SJCRH30 (cell line): ENCODE measurements at places on chromosomes 5 and 9. TPM values are rescaled to one million over a fixed set of nuclear protein-coding genes. Genes with fewer than 3 reads are reported as not detected.

PTGDS gene
- total RNA-seq: not detected in 2 replicates

EIF4EBP3 gene
- 0.57 and 1.3 TPM in 2 replicates for total RNA-seq

IL4 gene
- total RNA-seq: not detected in 2 replicates

ARHGEF39 gene
- total RNA-seq: 10.5 and 11.9 TPM in 2 replicates

PDE8B gene
- total RNA-seq: 0.10 and 0.22 TPM in 2 replicates

PLCXD3 gene
- total RNA-seq: not detected in 2 replicates

CAVIN4 gene
- 5.4 and 7.1 TPM in 2 replicates for total RNA-seq

CAMK2A gene
- total RNA-seq: 0.41 and 0.42 TPM in 2 replicates

PCDH12 gene
- total RNA-seq: 0.25 and 0.42 TPM in 2 replicates

- DNase-seq: no peak
These were observed 127.5 kb upstream of the CCNG1 start for GRCh38 chr5:163309914-163310313.

GRCh38 chr5:132251220-132251725 is 6.2 kb upstream of the PDLIM4 start:
- DNase-seq: no peak

GRCh38 chr5:150616506-150616905 is 24.0 kb upstream of the SYNPO start:
- DNase-seq: no peak

DNA sequence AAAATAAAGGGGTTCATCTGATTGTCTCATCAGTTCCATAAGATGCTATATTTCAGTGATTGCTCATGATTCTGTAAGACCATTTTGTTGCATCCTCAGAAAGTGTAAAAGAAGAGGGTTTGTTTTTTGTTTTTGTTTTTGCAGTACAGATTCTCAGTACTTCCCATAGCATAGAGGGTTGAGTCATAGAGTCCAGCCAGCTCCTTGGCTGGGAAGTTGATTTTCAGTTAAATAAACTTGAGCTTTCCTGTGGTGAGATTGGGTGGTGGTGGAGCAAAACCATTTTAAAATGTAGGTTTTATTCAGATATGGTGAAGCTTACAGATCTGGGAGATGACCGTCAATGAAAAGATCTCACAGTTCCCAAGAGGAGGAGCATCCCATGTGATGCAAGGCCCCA is 48.2 kb downstream of the DAPK1 start:
- DNase-seq: no peak

- DNase-seq: no peak
These were observed 684 bp upstream of the SLC6A19 start for GRCh38 chr5:1200495-1201326.

DNA sequence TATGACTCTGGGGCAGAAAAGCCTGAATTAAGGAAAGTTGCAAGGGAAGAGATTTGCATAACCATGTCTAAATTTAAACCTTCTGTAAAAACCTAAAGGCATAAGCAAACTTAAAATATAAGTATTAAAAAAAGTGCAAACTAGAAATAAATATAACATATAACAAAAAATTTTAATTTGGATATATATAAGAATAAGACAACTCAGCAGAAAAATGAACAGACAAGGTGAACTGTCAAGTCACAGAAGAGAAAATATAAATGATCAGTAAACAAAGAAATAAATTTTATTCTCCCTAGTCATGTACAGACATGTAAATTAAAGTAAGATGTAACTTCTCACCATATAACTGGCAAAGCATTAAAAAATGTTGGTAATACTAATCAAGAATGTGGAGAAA is 37.0 kb downstream of the C5orf22 start:
- DNase-seq: no peak

GRCh38 chr9:86843206-86843605 is 104.1 kb downstream of the GAS1 start:
- DNase-seq: peak; percentile 75

DNA sequence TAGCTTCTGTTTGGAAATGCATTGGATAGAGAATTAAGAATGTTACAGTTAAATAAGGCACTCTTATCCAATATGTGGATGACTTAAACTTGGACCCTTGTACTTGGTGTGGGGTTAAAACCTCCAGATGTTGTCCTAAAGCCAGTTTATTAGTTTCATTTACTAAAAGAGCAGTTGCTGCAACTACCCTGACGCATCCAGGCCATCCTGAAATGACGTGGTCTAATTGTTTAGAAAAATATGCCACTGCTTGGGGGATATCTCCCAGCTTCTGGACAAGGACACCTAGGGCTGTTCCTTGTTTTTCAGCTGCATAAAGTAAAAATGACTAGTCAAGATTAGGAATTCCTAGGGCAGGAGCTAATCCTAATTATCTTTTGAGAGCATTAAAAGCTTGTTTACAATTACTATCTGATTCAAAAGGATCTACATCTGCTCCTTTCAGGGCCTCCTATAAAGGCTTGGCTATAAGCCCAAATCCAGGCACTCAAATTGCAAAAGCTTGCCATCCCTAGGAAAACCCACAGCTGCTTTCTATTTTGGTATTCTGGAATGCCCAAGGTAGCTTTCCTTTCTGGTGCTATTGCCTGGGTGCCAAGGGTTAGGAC is 45.7 kb upstream of the SLCO4C1 start:
- peak; percentile 19 for DNase-seq

DNA sequence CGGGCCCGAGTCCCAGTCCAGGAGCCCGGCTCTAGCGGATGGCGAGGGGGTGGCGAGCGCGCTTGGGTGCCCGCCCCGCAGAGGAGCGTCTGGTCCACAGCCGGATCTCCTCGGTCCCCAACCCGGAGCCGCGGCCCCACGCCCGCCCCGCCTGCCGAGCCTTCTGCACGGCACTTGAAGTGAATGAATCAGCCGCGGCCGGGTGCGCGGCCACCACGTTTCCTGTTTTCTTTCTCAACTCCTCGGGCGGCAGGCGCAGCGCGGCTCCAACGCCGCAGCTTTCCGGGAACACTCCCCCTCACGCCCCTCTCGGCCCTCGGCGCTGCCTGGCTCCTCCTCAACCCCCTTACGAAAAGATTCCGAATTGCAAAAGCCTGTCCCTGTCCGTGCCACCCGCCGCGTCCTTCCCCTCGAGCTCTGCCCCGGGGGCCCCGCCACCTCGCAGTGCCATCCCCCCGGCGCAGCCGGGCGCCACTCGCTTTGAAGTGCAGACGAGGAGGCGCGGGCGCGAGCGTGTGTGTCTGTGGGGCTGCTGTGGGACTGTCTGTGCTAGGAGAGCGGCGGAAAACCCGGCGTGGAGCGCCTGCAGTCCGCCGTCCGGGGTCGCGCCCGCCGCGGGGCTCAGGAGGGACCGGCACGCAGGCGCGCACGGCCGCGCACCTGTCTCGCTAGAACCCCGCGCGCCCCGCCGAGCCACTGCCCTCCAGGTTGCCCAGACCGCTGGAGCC is 456.6 kb downstream of the RAB3C start:
- peak; percentile 80 for DNase-seq

- DNase-seq: no peak
These were observed 79.5 kb upstream of the PIP5K1B start for GRCh38 chr9:68625559-68625958.

- no peak for DNase-seq
These were observed 34.8 kb upstream of the DENND1A start for GRCh38 chr9:123964761-123965160.

DNA sequence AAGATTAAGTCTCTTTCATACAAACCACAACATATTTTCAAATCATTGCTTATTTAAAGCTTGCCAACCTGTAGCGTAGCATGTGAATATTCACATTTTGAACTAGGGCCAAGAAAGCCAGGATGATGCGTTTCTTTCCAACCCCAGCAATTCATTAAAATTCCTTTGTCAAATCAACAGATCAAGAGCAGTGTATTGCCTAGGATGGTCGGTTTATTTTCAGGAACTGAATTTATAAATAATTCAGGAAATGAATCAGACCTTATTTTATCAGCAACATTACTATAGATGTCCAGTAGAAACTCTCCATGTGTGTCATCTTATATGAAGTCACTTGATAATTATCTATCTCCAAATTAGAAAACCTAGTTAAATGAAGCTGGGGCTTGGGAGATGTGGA is 13.2 kb upstream of the AUH start:
- DNase-seq: no peak

- DNase-seq: no peak
These were observed 616.1 kb upstream of the RGMB start for GRCh38 chr5:98157368-98157767.
